ENCODE measurements at places on chromosomes 6 and 20. TPM values are rescaled to one million over a fixed set of nuclear protein-coding genes. Genes with fewer than 3 reads are reported as not detected.

DNA sequence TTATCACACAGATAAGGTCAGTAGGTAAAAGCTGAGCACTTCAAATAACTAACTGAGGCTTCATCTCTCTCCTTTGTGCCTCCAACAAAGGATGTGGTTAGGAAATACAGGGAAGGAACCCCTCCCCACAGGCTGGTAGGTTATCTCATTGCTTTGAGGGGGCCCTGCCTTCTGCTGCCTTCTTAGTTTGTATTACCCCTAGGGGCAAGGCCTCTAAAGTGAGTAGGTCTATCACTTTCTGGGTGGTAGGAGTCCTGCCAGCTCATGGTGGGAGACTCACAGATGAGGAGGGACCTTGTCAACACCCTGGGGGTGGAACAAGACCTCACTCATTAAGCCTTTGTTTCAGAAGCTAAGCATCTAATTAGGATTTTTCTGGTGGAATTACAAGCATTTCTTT, 34.6 kb downstream of the EDN1 start:
- DNase-seq, result no peak

The PXDC1 gene
- 0.52 TPM for total RNA-seq

GRCh38 chr20:62347151-62347404, 20.0 kb downstream of the LAMA5 start:
- no peak for DNase-seq

The TRIM15 gene
- not detected for total RNA-seq

The RBBP8NL gene
- not detected for total RNA-seq

DNA sequence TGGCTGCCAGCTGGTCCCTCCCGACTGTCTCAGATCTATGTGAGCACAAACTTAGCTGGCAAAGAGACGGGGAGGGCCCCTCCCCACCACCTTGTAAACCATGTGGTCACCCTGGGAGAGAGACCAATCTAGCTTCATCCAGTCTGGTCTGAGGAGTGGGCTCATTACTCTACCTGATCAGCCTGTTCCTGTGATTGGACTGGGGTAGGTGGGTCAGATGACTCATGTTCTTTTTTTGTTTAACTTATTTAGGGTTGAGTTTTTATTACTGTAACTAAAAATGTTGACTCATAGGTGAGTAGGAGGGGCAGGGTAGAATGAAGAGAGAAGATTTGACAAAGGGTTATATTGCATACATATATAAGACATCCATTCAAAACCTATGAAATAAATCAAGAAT, 4.7 kb downstream of the GSTA4 start:
- DNase-seq, result no peak

- DNase-seq, result no peak
Observed at GRCh38 chr20:43432498-43432897, 25.2 kb upstream of the SRSF6 start.

DNA sequence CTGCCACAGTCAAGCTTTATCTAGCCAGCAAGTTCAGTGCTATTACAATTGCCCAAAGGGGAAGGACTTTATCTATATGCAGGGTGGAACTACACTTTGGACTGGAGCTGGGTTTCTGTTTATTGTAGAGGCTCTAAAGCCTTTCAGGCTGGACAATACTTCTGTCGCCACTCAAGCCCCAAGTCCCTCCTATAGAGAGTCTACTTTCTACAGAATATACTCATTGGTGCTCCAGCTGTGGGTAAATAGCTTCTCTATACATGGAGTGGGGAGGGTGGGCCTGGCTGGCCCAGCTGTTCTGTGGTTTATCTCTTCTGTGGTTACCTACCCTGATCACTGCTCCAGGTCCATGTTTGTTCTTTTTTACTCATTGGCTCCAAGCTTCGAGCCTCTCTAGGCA, 151.8 kb upstream of the MYLIP start:
- no peak for DNase-seq

The RANBP9 gene
- total RNA-seq, result 52.9 TPM

DNA sequence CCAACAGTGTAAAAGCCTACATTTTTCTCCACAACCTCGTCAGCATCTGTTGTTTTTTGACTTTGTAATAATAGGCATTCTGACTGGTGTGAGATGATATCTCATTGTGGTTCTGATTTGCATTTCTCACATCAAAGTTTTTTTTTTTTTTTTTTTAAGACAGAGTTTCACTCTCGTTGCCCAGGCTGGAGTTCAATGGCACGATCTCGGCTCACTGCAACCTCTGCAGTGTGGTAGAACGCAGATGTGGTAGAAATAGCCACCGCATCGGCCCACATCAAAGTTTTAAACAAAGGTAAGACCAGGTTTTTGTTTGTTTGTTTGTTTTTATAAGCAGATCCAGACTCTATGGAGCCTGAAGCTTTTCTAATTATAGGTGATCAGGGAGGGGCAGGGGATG, 12.7 kb upstream of the PPP1R3G start:
- DNase-seq, result no peak

GRCh38 chr20:44838521-44838920, 28.2 kb upstream of the RIMS4 start:
- DNase-seq, result no peak

The IMPG1 gene
- not detected for total RNA-seq

DNA sequence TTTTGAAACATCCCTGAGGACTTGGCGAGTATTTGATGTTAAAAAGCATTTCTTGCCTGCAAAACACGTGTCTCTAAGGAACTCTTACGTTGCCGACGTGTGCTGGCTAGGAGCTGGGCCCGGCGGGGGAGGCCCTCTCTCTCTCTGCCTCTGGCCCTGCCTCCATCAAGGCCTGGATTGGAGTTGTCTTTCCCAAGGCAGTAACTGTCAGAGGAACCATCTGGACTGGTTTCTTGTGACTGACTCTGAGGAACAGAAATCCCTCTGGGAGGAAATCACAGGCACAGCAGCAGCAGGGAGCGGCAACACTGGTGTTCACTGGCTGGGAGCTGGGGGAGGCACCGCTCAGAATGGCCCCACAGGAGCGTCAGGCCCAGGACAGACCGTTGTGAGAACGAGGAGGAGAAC, 244.2 kb downstream of the NRN1 start:
- no peak for DNase-seq

DNA sequence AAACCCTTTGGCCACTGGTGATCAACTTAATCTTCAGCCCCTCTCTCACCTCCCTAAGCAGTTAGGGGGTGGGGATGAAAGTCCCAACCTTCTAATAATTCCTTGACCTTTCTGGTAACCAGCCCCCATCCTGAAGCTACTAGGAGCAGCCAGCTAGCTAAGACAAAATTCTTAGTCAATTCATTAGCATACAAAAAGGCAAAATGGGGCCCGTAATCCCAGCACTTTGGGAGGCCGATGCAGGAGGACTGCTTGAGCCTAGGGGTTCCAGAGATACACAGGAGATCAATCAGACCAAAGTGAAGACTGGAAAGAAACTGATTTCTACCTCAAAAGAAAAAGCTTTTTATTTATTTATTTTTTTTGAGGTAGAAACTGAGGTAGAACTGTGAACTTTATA, 1.8 kb downstream of the ASCC3 start:
- no peak for DNase-seq

DNA sequence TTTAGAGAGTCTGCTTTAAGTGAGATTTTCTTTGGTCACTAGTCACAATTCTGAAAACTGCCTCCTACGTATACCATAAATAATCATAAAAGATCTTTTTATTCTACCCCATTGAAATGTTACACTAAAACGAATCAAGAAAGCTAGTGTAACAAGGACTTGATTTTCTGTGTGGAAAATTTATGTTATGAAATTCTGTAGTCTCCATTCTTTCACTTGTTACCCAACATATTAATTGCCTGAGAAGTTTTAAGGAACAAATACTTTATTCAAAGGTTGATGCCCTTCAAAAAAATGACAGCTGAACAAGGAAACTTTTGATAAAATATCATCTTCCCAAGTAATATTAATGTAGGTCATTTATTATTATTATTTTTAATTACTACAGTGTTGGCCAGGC, 13.3 kb upstream of the HBS1L start:
- DNase-seq, result no peak

The OTOR gene
- total RNA-seq, result not detected

GRCh38 chr20:46230801-46231282, 77.5 kb downstream of the CDH22 start:
- DNase-seq, result no peak
